ENCODE measurements at places on chromosomes 7 and 10.

- no peak for DNase-seq
These were observed 538 bp downstream of the TFAM start for GRCh38 chr10:58385784-58386112.

DNA sequence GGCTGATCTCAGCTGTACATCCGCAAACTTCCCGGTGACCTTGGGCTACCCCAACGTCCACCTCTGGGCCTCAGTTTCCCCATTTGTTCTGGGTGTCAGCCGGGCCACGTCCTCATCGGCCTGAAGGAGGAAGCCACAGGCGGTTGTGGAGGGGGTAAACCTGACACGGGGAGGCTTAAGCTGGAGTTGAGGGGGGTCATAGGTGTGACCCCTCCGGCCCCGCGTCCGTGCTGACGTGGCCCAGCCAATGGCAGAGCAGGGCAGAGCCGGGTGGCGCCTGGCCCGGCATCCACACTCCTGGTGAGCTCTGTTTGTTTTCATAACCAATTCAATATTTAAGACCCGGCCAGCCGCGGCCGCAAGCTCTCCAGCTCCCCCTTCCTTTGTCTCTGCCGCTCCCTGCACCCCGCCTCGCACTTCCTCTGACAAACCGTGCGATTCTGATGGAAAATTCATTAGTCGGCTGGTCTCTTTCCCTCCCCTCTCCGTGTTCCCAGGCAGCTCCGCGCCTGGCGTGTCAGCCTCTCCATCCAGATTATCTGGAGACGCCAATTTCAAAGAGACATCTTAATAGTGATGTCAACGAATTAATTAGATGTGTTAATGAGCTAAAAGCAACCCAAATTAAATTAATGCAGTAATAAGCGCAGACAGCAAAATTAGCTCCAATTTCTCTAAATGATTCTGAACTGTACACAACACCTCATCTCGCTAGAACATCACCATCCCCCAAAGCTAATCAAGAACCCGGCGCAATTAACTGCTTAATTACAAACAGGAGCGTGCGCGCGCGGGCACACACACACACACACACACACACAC, 55.4 kb downstream of the MICALL2 start:
- no peak for DNase-seq

DNA sequence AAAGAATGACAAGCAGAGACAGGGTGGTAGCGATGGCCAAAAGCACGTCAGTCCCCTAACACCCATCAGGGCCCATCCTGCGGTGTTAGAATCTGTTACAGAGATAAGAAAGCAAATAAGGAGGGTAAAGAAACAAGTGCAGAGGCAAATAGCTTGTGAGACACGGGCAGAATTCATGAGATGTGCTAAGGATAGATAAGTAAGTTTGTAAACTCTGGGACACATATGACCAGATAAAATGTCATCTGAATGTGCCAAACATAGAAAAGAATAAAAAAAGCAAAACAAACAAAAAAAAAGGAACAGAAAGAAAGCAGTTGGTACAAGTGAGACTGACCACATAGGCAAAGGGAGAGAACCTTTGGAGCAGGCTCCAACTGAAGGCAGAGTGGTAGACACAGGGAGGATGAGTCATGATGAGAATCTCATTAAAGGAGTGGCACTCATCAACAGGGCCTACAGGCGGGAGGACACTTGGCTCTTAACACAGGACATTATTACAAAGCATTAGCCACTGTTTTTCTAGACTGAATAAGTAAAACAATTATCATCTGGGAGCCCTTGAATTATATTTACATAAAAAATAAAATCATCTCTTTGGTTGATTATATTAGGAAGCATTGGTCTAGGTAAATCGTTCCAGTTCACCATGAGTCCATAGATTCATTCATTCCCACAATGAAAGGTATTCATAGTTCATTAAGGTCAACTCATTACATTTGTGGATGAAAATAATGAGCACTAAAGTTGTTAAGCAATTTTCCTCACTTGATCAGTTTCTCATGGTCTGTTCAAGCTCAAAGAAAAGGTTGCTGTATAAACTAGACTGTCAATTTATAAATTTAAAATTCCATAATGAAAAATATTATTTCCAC, 21.5 kb upstream of the EPHB6 start:
- DNase-seq = no peak

DNA sequence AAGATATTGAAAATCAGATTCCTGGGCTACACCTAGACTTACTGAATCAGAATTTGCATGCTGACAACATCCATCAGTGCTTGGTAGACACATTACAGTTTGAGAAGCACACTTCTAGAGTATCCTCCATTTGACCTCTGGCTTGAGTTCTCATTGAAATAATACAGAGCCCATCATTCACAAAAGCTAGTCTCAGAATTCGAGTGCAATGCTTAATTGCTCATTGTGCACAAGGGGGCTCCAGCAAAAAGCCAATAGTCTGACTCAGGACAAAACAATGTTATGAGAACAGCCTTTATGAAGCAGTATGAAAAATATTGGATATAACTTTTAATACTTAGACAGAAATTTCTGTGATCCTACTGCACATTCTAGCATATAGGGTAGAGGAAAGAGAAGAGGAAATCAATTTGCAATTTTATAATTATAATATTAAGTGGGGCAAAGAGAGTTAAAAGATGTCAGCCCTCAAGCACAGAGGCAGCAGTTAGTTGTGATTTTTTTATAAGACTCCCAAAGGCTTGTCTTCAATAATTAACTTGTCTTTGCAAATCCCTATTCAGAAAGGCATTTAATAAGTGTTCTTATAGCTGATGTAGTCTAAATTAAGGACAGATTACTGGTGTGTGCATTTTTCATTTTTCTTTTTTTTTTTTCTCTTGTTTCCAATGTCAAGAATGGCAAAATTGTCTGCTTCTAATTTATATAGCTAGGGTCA, 105.8 kb upstream of the ANK3 start:
- no peak for DNase-seq

DNA sequence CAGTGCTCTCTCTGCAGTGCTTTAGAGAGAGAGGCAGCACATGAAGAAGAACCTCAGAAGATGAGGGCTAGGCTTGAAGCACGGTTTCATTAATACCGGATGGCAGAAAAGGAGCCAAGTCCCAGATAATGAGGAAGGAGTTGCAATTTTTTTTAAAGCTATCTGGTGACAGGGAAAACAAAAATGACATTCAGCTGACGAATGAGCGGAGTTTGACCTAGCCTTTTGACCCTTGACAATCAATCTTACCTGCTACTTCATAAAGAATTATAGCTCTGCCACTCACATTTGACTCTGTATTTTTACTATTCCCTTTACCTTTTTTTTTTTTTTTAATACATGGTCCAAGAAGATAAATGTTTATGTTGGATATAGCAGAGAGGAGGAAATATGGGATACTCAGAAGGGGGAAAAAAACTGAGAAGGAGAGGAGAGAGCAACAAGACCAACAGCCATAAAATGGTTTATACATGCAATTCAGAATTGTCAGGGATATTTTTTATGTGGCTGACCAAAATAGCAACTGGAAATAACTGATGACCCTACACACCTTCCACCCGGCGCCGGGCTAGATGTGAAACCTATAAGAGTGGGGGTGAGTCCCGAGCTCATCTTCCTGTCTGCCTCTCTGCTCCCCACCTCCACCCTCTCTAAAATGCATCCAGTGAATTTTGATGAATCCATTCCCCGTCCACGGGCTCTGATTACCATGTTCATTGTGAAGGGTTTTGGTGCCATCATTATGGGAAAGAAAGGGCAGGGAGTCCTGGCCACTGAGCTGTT, 274.4 kb upstream of the YAE1 start:
- DNase-seq = no peak

DNA sequence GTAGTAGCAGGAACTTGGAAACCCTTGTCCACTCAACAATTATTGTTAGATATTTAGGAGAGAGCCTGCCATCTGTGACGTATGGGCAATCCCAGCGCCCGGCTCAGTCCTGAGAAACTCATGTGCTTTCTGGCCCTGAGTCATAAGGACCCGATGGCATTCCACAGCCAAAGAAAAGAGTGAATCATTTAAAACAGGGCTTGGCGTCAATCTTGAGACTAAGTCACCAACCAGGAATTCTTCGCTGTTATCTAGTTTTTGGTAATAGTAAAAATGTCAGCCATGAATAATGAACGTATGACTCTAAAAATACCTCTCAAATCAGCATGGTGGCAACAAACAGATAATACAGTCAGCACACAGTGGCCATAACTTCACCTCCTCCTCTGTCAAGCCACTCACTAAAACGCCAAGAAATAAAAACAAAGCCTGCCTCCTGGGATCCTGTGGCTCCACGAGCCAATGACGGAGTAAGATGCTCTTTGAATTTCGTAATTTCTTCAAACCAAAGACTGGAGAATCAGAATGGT, 140.8 kb downstream of the ADAM12 start:
- no peak for DNase-seq

- DNase-seq = no peak
These were observed 977.2 kb downstream of the LRMDA start for GRCh38 chr10:76408646-76409045.

GRCh38 chr7:68783684-68784083, 814.6 kb upstream of the AUTS2 start:
- DNase-seq = no peak

GRCh38 chr10:9228771-9229170, 1174.3 kb downstream of the GATA3 start:
- no peak for DNase-seq

DNA sequence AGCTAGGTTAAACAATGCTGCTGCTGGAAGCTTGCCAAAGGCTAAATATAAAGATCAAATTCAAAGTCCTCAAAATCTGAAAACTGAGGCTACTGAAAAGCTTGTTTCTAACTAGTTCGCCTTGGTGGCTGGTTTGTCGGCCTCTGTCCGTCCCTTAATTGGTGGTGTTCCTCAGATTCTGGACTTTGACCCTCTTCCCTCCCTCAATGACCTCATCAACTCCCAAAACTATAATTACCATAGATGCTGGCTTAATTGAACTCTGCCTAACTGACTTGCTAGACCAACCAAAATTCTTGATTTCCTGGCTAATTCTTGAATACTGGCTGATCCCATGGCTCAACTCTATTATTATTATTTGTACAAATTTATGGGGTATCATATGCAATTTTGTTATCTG, 15.6 kb downstream of the ARHGAP21 start:
- no peak for DNase-seq

GRCh38 chr7:78862411-78862900, 591.0 kb downstream of the MAGI2 start:
- DNase-seq = no peak

- DNase-seq = no peak
These were observed 65.2 kb downstream of the ADAM22 start for GRCh38 chr7:87999261-87999660.

DNA sequence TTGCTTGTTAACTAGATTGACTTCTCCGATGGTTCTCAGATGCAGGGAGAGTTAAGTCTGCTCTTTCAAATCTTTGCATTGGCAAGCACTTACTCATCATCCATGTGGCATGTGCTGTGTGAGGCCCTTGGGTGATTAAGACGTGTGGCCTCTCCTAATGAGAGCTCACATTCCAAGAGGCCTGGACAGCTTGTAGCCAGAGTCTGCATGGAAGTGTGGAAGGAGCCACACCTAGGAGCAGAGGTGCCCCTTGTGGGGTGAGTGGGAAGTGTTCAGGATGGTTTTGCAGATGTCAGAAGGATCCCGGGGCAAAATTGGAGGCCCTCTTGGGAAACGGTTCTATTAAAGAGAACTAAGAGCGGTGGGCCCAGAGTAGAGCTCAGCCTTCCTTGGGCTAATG, 225.9 kb downstream of the PAXIP1 start:
- DNase-seq = no peak

DNA sequence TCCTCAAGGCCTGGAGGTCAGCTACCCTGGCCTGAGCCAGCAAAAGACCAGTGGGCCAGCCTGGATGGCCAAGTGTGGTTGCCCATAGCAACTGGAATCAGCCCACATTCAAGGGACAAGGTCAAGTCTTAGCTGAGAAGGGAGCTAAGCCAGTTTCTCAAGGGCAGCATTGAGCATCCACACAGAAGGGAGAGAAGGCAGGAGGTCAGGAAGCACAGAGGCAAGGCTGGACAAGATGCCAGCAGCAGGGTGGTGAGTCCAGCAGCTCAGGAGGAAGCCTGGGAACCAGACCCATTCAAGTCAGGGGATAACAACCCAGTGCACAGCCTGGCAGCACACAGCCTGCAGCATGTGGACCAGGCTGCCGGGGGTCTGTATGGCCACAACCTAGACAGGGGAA, 54.0 kb upstream of the ZMIZ1 start:
- no peak for DNase-seq

DNA sequence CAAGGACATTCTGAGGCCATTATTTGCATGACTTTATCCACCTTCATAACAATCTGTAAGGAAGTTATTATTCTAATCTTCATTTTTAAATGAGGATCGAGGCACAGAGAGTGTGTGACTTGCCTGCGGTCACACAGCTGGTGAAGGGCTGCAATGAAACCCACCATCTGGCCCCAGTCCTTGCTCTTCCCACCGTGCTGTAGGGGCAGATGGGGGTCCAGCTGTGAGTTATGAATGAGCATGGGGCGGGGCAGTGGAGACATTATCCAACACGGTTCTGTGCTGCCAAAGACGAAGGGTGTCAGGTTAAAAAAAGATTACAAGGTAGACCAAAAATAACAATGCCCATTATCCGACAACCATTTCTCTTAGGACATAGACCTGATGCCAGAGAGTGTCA, 417.5 kb upstream of the MGMT start:
- DNase-seq = no peak

- DNase-seq = no peak
These were observed 7.7 kb downstream of the GHRHR start for GRCh38 chr7:30971440-30971839.

GRCh38 chr10:80188713-80189112, 16.6 kb downstream of the ANXA11 start:
- DNase-seq = no peak

DNA sequence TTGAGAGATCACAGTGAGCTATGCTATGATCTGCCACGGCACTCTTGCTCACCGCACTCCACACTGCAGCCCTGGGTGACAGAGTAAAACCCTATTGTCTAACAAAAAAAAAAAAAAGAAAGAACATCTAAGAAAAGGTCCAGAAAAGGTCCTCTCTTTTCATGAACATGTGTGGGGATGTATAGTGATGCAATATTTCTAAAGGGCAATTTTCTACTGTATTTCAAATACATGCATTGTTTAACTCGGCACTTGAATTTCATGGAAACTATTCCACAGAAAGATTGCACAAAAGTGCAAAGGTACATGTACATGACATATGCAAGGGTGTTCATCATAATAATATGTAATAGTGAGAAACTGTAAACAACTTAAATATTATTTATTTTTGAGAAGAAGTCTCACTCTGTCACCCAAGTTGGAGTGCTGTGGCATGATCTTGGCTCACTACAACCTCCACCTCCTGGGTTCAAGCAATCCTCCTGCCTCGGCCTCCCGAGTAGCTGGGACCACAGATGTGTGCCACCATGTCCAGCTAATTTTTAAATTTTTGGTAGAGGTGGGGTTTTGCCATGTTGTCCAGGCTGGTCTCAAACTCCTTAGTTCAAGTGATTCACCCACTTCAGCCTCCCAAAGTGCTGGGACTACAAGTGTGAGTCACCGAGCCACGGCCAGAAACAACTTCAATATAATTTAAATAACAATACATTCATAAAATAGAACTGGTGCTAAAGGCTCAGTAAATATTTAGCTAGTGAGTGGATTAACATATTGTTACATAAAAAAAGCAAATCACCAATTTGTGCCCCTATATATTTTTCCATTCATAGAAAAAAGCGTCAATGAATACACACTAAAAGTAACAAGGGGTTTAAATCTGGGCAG, 1.3 kb upstream of the PPRC1 start:
- DNase-seq = no peak

All from NCI-H1048 (cell line).